Neural progenitor cell (in vitro differentiated cells): ENCODE measurements at places on chromosomes 1 and 21. TPM values are rescaled to one million over a fixed set of nuclear protein-coding genes. Genes with fewer than 3 reads are reported as not detected.

- H3K27ac ChIP-seq: no peak overlapping the region
- no peaks in the 10 kb centered on the region for H3K27me3 ChIP-seq
- no peaks in the 10 kb centered on the region for H3K36me3 ChIP-seq
Measured at GRCh38 chr1:188281921-188282320, 1453.2 kb downstream of the PLA2G4A start.

DNA sequence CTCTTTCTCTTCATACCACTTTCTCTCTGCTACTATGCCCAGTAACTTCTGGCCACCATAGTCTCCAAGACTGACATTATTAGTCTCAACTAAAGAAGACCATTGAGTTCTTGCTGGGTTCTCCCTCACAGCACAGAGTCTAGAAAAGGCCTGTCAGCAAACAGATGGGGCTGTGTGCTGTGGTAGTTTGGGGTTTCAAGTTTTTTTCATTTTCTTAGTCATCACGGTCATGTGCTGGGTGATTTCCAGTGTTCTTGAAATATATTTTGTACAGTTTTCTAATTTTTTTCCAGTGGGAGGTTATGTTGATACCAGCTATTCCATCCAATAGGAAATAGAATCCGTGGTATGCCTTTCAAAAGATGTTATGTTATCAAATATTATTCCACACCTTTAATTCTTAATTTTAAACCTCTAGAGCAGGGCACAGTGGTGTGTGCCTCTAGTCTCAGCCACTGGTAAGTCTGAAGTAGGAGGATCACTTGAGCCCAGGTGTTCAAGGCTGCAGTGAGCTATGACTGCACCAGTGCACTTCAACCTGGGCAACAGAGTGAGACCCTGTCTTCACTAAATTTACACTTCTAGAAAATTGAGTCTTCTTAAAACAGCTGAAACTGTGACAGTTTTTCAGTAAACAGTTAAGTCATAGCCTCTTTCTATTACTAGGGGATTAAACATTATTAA lies 8.3 kb downstream of the CFHR2 start:
- no peak overlapping the region for H3K4me3 ChIP-seq
- no peaks in the 10 kb centered on the region for H3K36me3 ChIP-seq
- no peak overlapping the region for H3K27ac ChIP-seq
- no peak for DNase-seq

GRCh38 chr1:226029093-226029496 lies 30.0 kb upstream of the SDE2 start:
- H3K4me1 ChIP-seq: no peaks in the 10 kb centered on the region
- H3K4me3 ChIP-seq: no peak overlapping the region
- H3K27ac ChIP-seq: no peak overlapping the region
- DNase-seq: no peak
- H3K27me3 ChIP-seq: no peaks in the 10 kb centered on the region
- H3K36me3 ChIP-seq: no peaks in the 10 kb centered on the region

- no peak overlapping the region for H3K27ac ChIP-seq
- peaks cover 43% of the 10 kb centered on the region for H3K27me3 ChIP-seq
Measured at GRCh38 chr1:9655836-9656235, 4.3 kb downstream of the PIK3CD start.

DNA sequence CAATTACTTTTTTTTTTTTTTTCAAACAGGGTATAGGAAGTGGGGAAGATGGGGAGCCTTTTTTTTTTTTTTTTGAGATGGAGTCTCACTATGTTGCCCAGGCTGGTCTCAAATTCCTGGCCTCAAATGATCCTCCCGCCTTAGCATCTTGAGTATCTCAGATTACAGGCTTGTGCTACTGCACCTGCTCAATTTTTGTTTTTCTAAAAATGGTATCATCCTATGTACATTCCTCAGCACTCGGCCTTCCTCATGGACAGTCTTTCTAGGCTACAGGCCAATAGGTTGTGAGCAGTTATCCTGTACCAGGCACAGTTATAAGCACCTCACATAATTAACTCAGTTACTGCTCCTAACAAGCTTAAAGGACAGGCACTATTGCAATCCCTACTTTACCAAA lies 132.1 kb upstream of the EDN2 start:
- H3K4me3 ChIP-seq: no peak overlapping the region
- H3K27me3 ChIP-seq: no peaks in the 10 kb centered on the region
- H3K36me3 ChIP-seq: no peaks in the 10 kb centered on the region
- H3K27ac ChIP-seq: no peak overlapping the region
- no peak for DNase-seq
- H3K4me1 ChIP-seq: peaks cover 9% of the 10 kb centered on the region

GRCh38 chr1:234656944-234657654 lies 47.1 kb upstream of the IRF2BP2 start:
- no peaks in the 10 kb centered on the region for H3K36me3 ChIP-seq
- DNase-seq: no peak
- no peaks in the 10 kb centered on the region for H3K27me3 ChIP-seq
- peaks cover 7% of the 10 kb centered on the region for H3K4me1 ChIP-seq
- H3K4me3 ChIP-seq: no peak overlapping the region
- H3K27ac ChIP-seq: no peak overlapping the region

DNA sequence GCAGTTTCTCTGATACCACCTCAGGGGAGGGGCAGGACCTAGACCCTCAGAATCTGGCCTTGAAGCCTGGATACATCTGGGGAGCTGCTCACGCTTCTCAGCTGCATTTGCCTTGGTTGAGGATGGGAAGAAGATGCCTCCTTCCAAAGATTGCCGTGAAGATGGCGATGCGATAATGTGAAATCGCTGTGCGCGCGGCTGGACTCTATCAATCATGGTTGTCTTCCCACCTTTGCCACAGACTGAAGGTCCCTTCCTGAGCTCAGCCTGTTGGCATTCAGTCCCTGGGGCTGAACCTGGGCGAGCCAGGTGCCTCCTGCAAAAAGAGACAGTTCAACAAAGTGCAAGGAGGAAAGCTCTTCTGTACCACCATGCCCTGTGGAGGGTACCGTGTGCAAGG lies 114.4 kb upstream of the SLC45A1 start:
- no peak overlapping the region for H3K27ac ChIP-seq
- no peak for DNase-seq
- H3K4me1 ChIP-seq: peaks cover 15% of the 10 kb centered on the region
- no peak overlapping the region for H3K4me3 ChIP-seq
- no peaks in the 10 kb centered on the region for H3K36me3 ChIP-seq

GRCh38 chr21:45363921-45364467 lies 41.0 kb upstream of the COL18A1 start:
- H3K4me1 ChIP-seq: peaks cover 66% of the 10 kb centered on the region
- H3K36me3 ChIP-seq: no peaks in the 10 kb centered on the region
- no peak overlapping the region for H3K27ac ChIP-seq

DNA sequence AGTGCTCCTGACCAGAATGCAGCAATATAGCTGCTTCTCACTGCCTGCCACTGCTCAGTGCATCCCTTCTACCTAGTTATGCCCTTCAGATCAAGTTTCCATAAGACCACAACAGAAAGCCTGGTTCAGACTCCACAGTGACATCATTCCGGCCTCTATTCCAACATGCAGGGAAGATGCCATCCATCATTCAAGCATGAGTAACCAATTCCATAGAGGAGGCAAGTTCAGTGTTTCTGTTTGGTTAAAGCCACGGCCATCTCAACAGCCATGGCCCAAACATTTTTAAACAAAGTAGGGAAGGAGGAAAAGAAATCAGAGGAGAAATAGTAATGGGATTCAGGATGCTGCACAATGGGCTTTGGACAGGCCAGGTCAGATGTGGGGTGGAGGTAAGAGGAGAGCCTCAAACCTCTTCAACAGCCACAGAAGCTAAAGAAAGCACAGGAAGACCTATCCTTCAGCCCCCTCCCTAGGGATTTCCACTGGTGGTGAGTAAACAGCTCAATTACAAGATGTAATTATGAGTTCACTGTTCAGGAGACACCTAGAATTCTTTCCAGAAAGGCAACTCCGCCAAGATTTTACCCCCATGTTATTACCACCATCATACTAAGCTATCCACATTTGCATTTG lies 484.9 kb downstream of the SETD4 start:
- no peak overlapping the region for H3K4me3 ChIP-seq
- H3K27me3 ChIP-seq: no peaks in the 10 kb centered on the region
- no peaks in the 10 kb centered on the region for H3K4me1 ChIP-seq
- H3K27ac ChIP-seq: no peak overlapping the region

GRCh38 chr1:87203904-87204303 lies 124.8 kb upstream of the LMO4 start:
- H3K4me3 ChIP-seq: no peak overlapping the region
- H3K4me1 ChIP-seq: no peaks in the 10 kb centered on the region
- H3K36me3 ChIP-seq: no peaks in the 10 kb centered on the region
- H3K27me3 ChIP-seq: no peaks in the 10 kb centered on the region

GRCh38 chr1:30284728-30285475 lies 438.5 kb downstream of the MATN1 start:
- H3K27me3 ChIP-seq: no peaks in the 10 kb centered on the region
- DNase-seq: no peak
- H3K27ac ChIP-seq: no peak overlapping the region
- H3K4me3 ChIP-seq: no peak overlapping the region

- no peak overlapping the region for H3K27ac ChIP-seq
- H3K27me3 ChIP-seq: no peaks in the 10 kb centered on the region
- no peaks in the 10 kb centered on the region for H3K36me3 ChIP-seq
- peaks cover 5% of the 10 kb centered on the region for H3K4me1 ChIP-seq
Measured at GRCh38 chr21:37828991-37829390, 87.3 kb downstream of the KCNJ6 start.

GRCh38 chr1:167169642-167170041 lies 51.0 kb upstream of the POU2F1 start:
- H3K4me1 ChIP-seq: peaks cover 40% of the 10 kb centered on the region
- DNase-seq: no peak
- no peaks in the 10 kb centered on the region for H3K36me3 ChIP-seq

The PRR9 gene
- total RNA-seq: not detected in 2 replicates

The GSTM1 gene
- total RNA-seq: 13.8 and 20.8 TPM in 2 replicates

The ALX3 gene
- 1.1 TPM in 1 of 2 replicates, not detected in the other for total RNA-seq

The GRIK1 gene
- total RNA-seq: 0.37 and 1.6 TPM in 2 replicates

The C1orf185 gene
- not detected in 2 replicates for total RNA-seq

The RSPH1 gene
- total RNA-seq: 0.04 and 0.34 TPM in 2 replicates
